Stimulated activated CD4-positive, alpha-beta T cell treated with anti-CD3 and anti-CD28 coated beads, Interleukin-4, amount 100 ng/mL, for 1 hour (primary cell): ENCODE measurements at places on chromosomes 1 and 21.
A peak's percentile ranks its signal among the peaks of the same experiment; 100 is the strongest.

DNA sequence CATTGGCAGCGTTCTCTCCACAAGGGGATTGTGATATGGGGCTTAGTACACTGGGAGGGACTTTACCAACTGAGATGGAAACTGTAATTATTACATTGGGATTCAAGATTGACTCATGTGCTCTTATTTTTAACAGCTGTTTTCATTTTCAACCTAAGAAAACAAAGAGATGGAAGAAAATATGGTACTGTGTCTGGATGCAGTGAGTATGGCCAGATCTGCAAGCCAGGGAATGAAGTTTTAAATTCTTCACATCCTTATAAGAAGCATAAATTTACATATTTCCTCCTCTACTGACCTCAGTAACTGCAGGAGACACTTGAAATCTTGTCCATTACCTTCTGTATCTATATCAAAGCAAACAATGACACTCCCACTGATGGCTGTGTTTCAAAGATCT lies 81.5 kb upstream of the EDEM3 start:
- DNase-seq: no peak

GRCh38 chr1:204714861-204715511 lies 29.4 kb upstream of the LRRN2 start:
- no peak for DNase-seq

- DNase-seq: no peak
Observed at GRCh38 chr1:45306905-45307304, 19.8 kb upstream of the HPDL start.

- no peak for DNase-seq
Observed at GRCh38 chr1:224872832-224873433, 56.5 kb upstream of the DNAH14 start.

DNA sequence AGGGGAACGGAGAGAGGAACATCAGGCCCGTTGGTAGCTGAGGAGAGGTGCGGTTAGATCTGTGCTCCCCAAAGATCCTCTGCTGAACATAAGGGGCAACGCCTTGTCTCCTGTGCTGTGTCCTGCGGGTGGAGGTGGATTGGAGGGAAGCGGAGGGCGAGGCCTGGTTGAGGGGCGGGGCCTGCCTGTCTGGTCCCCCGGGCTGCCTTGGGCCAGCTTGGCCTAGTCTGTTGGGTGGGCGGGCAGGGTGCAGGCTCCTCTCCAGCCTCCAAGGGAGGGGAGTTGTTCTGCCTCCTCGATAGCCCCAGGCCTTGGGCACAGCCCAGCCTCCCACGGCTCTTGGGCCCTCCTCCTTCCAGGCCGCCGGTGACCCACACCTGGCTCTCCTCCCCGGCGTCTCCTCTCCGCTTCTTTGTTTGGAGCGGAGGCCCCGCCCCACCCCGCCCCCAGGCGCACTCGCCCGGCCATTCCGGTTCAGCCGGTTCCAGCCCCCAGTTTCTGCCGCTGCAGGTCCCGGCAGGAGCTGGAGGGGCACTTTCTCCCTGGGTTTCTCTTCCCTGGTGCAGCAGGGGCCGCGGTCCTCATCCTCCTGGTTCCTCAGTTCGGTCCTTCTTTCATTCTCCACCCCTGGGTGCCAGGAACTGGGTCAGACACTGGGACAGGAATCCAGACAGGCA lies 19.4 kb downstream of the PTPRF start:
- peak; percentile 11 for DNase-seq

GRCh38 chr1:217747156-217747769 lies 116.1 kb downstream of the SPATA17 start:
- DNase-seq: no peak
